ENCODE measurements at places on chromosomes 5 and 9.

DNA sequence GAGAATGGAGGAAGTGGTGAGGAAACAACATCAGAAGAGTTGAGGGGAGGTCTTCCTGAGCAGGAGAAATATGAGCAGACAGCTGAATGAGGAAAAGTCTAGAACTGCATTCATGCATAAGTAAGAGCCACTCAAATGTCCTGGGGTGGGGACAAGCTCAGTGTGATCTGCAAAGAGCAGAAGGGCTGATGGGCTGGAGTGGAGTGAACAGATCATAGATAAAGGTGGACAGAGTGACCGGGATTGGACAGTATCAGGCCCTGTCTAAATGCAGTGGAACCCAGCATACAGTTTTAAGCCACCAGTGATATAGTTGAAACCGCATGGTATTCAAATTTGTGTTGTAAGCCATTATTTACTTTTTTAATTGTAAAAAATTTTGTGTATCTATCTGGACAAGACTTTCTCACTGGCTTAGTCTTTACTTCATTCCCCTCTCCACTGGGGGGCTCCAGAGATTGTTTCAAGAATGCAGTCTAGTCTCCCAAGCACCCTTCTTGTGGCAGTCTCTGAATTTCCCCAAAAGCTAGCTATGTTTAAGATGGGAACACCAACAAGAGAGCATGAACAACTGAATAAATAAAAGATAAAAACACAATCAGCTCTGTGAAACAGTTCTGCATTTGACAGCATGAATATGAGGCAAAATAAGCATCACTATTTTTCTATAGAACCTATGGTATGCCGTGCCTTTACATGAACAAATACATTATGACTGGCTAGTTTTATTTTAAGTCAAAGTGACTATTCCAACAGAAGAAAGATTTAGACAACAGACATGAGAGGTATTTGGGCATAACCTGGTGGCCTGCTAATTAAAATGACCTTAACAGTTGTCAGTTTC lies 10.7 kb upstream of the STK32A start:
- DNase-seq, result no peak

DNA sequence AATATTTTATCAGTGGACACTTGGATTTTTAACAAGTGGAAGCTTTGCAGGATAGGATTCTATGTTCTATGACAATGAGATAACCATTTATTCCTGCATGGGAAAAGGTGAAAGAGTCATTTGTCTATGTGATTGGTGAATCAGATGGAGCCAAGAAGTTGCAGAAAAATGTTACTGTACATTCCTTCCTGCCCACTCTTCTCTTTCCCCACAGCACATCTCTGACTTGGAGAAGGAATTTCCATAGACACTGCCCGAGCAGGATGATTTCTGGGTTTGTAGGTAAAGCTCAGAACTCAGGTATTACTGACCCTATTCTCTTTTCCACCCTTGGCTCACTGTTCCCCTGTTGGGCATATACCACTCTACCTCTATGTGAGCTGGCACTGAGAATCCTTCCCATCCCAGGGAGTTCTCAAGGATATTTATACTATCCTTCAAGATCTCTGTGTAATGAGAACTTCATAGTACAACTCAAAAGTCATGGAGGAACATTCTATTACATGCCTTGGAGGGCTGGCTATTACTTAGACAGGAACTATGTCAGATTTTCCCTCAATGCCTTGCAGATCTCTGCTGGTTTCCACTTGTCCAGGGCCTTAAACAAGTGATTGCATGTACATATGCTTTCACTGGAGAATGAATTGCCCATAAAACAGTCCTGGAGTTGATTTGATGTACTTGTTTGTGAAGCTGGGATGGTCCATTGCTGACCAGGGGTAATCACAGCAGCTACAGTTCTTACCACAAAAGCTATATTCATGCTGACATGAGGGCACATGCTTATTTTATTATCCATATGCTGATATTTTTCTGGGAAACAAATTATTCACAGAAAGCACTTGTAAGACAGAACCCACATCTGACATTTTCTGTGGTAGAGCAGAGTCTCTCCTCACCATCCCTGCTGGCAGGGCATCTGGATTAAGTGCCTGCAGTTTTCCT lies 24.1 kb downstream of the SLC1A3 start:
- DNase-seq, result no peak

GRCh38 chr5:174505621-174506020 lies 218.8 kb upstream of the MSX2 start:
- no peak for DNase-seq

- no peak for DNase-seq
These were observed 564.3 kb upstream of the ZNF608 start for GRCh38 chr5:125310749-125311148.

DNA sequence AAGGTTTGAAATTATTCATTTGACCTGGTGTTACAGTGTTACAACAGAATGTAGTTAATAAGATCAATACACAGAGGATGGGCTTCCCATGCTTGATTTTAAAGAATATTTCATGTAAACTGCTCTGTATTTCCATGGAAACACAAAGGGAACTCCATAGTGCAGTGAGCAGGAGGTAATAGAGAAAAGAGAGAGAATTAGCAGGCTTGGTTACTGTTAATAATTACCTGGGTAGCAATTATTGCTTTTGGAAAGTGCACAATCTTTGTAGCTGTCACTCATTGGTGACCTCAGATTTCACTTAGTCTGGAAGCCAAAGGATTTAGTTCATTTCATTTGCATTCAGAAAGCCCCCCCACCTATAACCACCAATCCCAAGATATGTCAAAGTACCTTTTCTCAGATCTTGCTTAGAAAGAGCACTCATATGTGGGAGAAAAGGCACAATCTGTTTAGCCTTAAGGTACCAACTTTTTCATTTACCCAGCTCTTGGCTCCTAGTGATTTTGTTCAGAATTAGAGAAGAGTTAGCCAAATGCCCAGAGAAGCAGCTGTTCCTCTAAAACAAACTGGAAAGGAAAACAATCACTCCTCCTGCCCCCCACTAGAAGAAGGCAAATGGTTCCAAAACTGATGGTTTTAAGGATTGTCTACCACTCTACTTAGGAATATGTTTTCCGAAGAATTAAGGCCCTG lies 234.5 kb upstream of the SLC24A2 start:
- no peak for DNase-seq

- no peak for DNase-seq
These were observed 170.4 kb downstream of the HINT1 start for GRCh38 chr5:130994496-130995253.

GRCh38 chr9:126016579-126017290 lies 269.6 kb downstream of the PBX3 start:
- DNase-seq, result no peak

GRCh38 chr9:130290291-130291181 lies 25.0 kb downstream of the HMCN2 start:
- no peak for DNase-seq

- no peak for DNase-seq
These were observed 8.6 kb downstream of the TEK start for GRCh38 chr9:27117489-27118135.

DNA sequence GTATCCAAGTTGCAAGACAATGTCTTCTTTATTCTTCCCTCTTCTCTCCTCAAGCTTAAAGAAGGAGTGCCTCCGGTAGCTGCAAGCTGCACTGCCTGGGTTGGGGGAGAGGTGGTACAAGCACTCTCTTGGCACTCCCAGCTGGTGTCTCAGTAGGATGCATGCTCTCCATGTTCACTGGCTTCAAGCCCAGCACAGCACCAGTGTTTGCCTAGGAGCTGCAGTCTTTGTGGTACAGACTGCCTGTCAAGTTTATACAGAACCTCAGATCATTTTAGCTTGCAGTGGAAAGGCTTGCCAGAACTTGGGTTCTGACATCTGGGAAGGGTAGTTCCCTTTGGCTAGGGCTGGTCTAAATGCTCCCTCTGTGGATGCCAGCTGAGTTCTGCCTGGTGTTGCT lies 505.6 kb downstream of the MAN2A1 start:
- no peak for DNase-seq

- no peak for DNase-seq
These were observed 50.5 kb downstream of the EHMT1 start for GRCh38 chr9:137669261-137669672.

DNA sequence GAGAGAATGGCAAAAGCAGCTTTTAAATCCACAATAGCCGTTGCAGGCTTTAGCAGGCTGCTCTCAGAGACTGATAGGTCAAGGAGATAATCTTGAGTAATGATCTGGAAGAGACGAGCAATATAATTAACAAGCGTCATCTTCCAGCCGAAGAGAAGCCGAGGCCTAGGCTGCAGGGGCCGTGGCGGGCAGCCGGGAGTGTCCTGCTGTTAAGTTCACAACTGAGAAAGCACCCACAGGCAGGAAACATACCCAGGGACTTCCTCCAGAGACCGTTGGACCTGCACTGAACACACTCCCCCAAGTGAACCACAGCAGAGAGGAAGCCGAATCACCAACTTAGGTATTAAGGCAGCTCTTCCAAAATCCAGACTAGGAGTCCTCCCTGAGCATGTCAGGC lies 182.3 kb downstream of the IRX2 start:
- no peak for DNase-seq

DNA sequence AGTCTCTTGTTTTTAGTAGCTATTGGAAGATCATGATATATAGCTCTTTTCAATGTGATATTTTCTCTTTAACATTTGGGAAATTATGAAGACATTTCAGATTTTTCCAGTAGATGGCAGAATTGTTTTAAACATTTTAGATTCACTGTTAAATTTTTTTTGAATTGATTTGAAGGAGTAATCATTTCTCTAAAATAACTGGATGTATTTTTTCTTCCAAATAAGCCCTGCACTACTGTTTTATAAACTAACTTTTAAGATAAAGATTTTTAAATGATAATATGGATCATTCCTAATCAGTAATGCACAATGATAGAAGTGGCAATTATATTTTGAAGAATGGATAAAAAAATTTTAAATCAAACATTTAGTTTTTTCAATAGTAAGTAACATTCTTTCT lies 14.2 kb downstream of the NDUFAF2 start:
- DNase-seq, result no peak

DNA sequence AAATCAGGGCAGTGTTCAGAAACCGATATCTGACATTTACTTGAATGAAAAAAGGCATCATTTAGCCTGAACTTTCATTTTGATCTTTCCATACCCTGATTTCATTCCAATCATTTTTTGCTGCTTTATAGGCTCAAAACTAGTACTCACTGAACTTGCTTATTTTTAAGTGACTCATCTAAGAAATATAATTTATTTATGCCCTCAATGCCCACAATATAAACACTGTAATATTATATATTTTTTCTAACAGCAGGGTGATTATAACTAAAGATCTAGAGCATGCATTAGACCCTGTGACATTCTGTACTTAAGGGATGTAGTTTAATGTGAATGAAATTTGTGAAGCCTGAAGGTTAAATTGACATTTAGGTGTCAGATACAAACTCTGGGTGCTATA lies 446.1 kb upstream of the CDH10 start:
- no peak for DNase-seq

DNA sequence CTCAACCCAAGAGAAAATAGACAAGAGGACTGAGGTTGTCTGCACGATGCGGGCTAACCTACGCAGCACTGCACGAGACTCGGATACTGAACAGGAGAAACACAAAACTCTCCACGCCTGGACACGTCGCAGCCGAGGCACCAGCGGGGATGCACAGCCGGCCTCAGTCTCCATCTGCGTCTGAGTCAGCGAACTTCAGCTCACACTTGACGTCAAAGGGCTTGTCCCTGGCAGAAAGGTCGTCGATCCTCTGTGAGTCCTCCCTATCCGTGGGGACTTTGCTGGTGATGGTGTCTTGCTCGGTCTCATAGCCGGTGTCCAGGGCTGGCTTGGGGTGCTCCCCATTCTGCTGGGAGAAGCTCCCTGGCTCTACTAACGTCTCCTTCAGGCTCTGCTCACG lies 60.2 kb downstream of the SECISBP2 start:
- no peak for DNase-seq

DNA sequence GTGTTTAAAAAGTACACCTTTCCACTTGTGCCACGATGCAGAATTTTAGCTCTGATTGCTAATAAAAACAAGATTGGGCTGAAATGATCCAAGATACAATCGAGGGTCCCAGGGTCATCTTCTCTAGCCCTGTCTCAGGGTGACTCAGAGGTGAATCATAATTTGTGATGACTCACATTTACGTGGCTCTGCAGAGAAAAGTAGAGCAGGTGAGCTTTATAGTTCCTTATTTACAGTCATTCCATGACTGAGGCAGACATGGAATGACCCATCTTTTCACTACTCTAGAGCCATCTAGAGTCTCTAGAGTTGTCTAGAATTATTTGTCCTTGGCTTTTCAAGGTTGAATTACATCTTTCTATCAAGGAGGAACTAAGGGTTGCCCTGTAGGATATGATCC lies 155.2 kb downstream of the GAS1 start:
- no peak for DNase-seq

DNA sequence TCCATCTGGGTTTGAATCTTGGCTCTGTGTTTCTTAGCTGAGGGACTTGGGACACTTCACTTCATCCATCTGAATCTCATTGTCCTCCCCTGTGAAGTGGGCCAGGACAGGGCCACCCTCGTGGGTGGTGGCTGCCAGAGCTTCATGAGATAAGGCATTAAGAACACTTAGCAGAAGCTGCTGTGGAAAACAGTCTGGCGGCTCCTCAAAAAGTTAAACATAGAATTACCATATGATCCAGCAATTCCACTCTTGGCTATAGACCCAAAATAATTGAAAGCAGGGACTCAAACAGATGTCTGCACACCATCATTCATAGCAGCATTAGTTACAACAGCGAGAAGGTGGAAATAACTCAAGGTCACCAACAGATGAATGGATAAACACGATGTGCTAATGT lies 42.4 kb upstream of the GGTA1 start:
- no peak for DNase-seq

DNA sequence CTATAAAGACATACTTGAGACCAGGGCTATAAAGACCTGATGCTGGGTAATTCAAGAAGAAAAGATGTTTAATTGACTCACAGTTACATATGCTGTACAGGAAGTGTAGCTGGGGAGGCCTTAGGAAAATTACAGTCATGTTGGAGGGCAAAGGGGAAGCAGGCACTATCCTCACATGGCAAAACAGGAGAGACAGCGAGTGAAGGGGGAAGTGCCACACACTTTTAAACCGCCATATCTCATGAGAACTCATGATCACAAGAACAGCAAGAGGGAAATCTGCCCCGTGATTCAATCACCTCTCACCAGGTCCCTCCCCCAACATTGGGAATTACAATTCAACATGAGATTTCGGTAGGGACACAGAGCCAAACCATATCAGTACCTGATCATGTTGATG lies 89.9 kb upstream of the ADAMTSL1 start:
- no peak for DNase-seq

GRCh38 chr5:41796061-41796460 lies 74.2 kb downstream of the OXCT1 start:
- no peak for DNase-seq

- DNase-seq, result peak; percentile 82
These were observed at the start of gene YTHDC2 for GRCh38 chr5:113513384-113514288. YTHDC2 (plus strand) TSS chr5:113513694; CDS start chr5:113513896, 202 bp downstream.

GRCh38 chr5:89440670-89441069 lies 557.7 kb upstream of the MEF2C start:
- no peak for DNase-seq

GRCh38 chr5:55191165-55191564 lies 18.2 kb upstream of the CDC20B start:
- no peak for DNase-seq

GRCh38 chr9:124376329-124376728 lies 38.9 kb downstream of the PSMB7 start:
- DNase-seq, result no peak
